ENCODE measurements at places on chromosomes 1 and 21. TPM values are rescaled to one million over a fixed set of nuclear protein-coding genes. Genes with fewer than 3 reads are reported as not detected.

Gene NTNG1
- not detected for total RNA-seq

Gene DRAXIN
- total RNA-seq, result 0.54 TPM

DNA sequence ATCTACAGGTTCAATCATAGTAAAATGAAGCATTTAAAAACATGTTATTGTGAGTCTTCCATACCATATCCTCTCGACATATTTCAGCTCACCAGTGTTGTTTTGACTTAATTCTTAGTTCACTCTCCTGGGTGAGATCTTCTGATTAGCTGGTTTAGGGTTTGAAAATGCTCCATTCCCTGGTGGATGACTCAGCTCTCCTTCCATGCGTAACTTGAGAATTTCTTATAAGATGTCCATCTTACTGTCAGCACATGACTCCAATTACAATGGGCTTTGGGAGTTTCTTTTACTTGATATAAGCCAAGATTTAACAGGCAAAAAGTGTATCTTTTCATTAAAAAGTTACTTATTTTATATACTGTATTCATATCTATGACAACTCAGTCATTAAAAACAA is 476.5 kb downstream of the BRINP3 start:
- no peak overlapping the region for H3K27ac ChIP-seq
- DNase-seq, result no peak
- H3K4me1 ChIP-seq, result no peaks in the 10 kb centered on the region
- no peaks in the 10 kb centered on the region for H3K36me3 ChIP-seq

Gene SPRR2A
- not detected for total RNA-seq

GRCh38 chr1:109802901-109803561 is 39.3 kb upstream of the EPS8L3 start:
- H3K27me3 ChIP-seq, result no peaks in the 10 kb centered on the region
- DNase-seq, result no peak
- H3K4me1 ChIP-seq, result peaks cover 30% of the 10 kb centered on the region
- peak overlapping the region; percentile 75 for H3K27ac ChIP-seq

GRCh38 chr1:29924017-29924431 is 687.7 kb downstream of the PTPRU start:
- DNase-seq, result no peak
- no peak overlapping the region for H3K4me3 ChIP-seq
- no peaks in the 10 kb centered on the region for H3K36me3 ChIP-seq
- H3K4me1 ChIP-seq, result no peaks in the 10 kb centered on the region

- DNase-seq, result no peak
Measured at GRCh38 chr1:211752951-211753486, 77.5 kb downstream of the LPGAT1 start.

DNA sequence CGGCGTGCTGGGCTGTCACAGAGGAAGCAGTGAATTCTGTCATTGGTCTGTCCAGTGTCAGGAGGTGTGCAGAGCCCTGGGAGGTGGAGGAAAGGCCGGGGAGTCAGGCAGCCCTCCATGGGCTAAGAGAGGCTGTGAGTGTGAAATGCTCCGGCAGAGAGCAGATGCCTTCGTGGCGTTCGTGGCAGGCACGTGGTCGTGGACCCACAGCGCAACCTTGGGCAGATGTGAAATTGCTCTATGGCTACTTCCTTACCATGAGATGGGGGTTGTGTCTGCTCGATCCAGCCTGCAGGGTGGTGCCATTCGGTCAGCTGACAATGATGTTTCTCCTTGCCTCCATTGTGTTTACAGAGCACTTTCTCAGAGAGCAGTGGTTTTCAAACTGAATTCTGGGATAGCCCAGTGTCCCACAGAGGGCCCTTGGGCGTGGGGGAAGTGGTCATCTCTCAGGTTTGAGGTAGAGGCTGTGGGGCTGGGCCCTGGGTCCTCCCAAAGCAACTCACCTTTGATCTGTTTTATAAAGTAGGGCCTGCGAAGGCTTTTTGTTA is 27.9 kb downstream of the TNFRSF1B start:
- no peak for DNase-seq
- no peaks in the 10 kb centered on the region for H3K27me3 ChIP-seq
- peaks cover 46% of the 10 kb centered on the region for H3K36me3 ChIP-seq
- no peak overlapping the region for H3K4me3 ChIP-seq
- peaks cover 2% of the 10 kb centered on the region for H3K4me1 ChIP-seq

- H3K27me3 ChIP-seq, result peaks cover 31% of the 10 kb centered on the region
- no peak overlapping the region for H3K27ac ChIP-seq
- H3K36me3 ChIP-seq, result no peaks in the 10 kb centered on the region
Measured at GRCh38 chr1:13967707-13968106, 267.7 kb downstream of the PRDM2 start.

GRCh38 chr1:15958793-15959192 is 17.1 kb downstream of the ZBTB17 start:
- no peak overlapping the region for H3K27ac ChIP-seq
- peaks cover 6% of the 10 kb centered on the region for H3K4me1 ChIP-seq
- no peak for DNase-seq
- no peaks in the 10 kb centered on the region for H3K27me3 ChIP-seq

Gene CLIC6
- total RNA-seq, result 0.35 TPM

DNA sequence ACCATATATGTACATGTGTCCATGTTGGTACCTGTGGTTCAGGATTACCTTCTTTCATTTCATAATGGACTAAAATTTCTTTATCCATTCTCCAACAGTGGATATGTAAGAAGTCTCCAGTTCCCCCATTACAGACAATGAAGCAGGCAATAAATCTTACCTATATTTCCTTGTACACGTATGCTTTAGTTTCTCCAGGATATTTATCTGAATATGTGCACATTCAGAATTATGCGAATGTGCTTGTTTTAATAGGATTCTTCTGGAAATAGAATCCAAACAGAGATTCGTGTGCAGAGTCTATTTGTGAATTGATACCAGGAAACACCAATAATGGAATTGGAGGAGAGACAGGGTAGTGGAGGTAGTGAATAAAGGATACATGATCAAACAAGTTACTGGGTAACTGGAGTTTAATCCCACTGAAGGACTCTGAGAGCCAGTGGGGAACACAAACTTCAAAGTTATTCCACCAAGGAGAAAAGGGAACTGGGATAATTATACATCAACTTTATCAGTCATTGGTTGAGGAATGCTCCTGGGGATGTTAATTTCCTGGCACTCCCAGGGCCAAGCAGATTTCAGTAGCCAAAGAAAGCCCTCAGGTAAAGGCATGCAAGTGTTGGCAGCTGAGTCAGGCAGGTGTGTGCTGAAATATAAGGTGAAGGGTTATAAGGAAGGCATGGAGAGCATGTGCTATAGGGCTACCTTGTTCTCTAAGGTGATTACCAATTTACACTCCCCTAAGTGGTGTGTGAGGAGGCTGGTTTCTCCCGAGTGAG is 374.9 kb upstream of the PBX1 start:
- no peaks in the 10 kb centered on the region for H3K36me3 ChIP-seq
- no peak overlapping the region for H3K4me3 ChIP-seq
- DNase-seq, result no peak
- H3K27ac ChIP-seq, result no peak overlapping the region

DNA sequence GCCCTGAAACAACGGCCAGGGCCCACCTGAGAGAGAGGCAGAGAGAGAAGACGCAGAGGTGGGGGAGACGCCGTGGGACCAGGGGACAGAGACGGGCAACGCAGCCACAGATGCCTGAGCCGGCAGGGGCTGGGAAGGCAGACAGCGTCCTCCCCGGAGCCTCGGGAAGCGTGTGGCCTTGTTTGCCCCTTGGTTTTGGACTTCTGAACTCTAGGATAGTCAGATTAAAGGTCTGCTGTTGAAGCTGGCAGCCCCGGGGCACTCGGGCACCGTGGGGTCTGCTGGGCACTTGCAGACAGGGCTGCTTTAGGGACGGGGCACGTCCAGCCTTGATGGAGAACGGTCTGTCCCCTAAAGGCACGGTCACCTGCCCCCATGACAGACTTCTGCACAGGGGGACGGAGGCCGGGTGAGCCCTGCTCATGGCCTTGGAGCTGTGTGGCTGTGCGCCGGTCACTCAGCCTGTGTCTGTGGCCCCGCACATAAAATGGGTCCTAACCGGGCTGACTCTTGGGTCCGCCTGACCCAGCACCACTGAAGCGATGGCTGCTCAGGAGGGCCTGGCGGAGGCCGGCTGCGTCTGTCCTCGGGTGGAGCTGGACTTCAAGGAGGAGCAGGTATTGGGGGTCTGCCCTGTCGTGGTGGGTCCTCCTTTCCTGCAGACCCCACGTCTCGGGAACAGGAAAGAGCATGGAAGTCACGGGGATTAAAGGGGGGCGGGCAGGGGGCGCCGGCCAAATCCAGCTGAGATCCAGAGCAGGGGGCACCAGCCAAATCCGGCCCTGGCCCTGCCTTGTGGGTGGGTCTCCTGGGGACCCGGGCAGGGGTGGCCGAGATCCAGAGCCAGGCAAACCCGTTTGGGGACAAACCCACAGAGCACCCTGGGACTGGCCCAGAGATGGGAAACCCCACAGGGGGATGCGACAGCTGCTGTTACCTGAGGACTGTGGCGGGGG is 9.6 kb upstream of the RNF223 start:
- no peak for DNase-seq
- no peak overlapping the region for H3K27ac ChIP-seq
- H3K4me3 ChIP-seq, result no peak overlapping the region
- H3K27me3 ChIP-seq, result no peaks in the 10 kb centered on the region
- peaks cover 3% of the 10 kb centered on the region for H3K36me3 ChIP-seq
- peaks cover 2% of the 10 kb centered on the region for H3K4me1 ChIP-seq

GRCh38 chr1:196180847-196181593 is 427.2 kb downstream of the KCNT2 start:
- no peaks in the 10 kb centered on the region for H3K36me3 ChIP-seq
- no peak overlapping the region for H3K4me3 ChIP-seq
- no peaks in the 10 kb centered on the region for H3K4me1 ChIP-seq
- no peaks in the 10 kb centered on the region for H3K27me3 ChIP-seq
- DNase-seq, result no peak

Gene SEMA4A
- 1.5 TPM for total RNA-seq

Gene NPHS2
- total RNA-seq, result not detected

DNA sequence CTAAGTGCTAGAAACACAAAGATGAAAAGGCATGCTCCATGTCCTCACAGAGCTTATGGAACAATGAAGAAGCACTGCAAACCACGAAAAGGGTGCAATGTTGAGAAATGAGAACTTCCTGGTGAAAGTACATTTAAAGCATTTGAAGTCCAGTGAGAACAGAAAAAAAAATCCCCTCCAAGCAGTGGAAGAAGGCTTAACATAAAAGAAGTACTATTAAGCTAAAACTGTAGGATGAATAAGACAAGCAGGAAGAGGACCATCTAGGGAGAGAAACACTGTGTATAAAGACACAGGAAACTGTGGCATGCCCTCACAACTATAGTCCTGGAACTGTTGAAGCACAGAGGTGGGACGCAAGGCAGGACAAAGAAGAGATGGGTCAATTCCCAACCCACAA is 10.0 kb downstream of the TP53BP2 start:
- no peak for DNase-seq
- H3K27me3 ChIP-seq, result no peaks in the 10 kb centered on the region
- no peaks in the 10 kb centered on the region for H3K36me3 ChIP-seq
- no peak overlapping the region for H3K4me3 ChIP-seq
- peak overlapping the region; percentile 21 for H3K27ac ChIP-seq

DNA sequence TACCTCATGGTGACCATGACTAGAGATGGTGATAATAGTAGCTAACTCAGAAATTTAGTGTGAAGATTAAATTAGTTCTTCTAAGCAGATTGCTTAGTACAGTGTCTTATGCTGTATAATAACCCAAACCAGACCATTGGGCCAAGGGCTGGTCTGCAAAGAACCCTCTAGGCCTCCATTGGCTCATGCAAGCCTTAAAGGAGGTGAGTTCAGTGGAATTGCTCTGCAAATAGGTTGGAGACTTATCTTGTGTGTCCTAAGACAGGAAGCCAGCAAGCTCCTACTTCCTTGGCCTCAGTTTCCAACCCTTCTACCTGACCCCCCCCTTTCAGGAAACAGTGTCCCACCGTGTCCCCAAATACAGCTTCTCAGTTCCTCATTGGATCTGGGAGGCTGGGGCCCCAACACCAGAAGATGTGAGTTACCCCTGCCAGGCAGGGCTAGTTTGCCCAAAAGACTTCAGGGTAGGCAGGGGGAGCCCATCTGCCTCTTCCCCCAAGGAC is 1.9 kb upstream of the MEF2D start:
- peaks cover 77% of the 10 kb centered on the region for H3K4me1 ChIP-seq
- no peak overlapping the region for H3K4me3 ChIP-seq
- no peaks in the 10 kb centered on the region for H3K36me3 ChIP-seq
- H3K27ac ChIP-seq, result peak overlapping the region; percentile 97
- H3K27me3 ChIP-seq, result no peaks in the 10 kb centered on the region

Gene FHAD1
- not detected for total RNA-seq

- no peaks in the 10 kb centered on the region for H3K4me1 ChIP-seq
- peaks cover 3% of the 10 kb centered on the region for H3K27me3 ChIP-seq
- no peaks in the 10 kb centered on the region for H3K36me3 ChIP-seq
- H3K4me3 ChIP-seq, result no peak overlapping the region
- peak overlapping the region; percentile 11 for H3K27ac ChIP-seq
- no peak for DNase-seq
Measured at GRCh38 chr1:109873278-109874175, 37.1 kb upstream of the CSF1 start.

GRCh38 chr1:18468570-18468969 is 12.2 kb upstream of the KLHDC7A start:
- H3K4me3 ChIP-seq, result no peak overlapping the region
- no peaks in the 10 kb centered on the region for H3K27me3 ChIP-seq
- no peak overlapping the region for H3K27ac ChIP-seq
- H3K4me1 ChIP-seq, result no peaks in the 10 kb centered on the region
- H3K36me3 ChIP-seq, result no peaks in the 10 kb centered on the region
- DNase-seq, result no peak

Gene RBP7
- not detected for total RNA-seq

Gene TAS1R1
- total RNA-seq, result not detected
